Tibial nerve (tissue), 4 donors: ENCODE measurements at places on chromosomes 6 and 20. TPM values are rescaled to one million over a fixed set of nuclear protein-coding genes. Genes with fewer than 3 reads are reported as not detected.

Gene RIN2
- total RNA-seq, result 71.4 TPM

Gene RBPJL
- total RNA-seq, result not detected

Gene CYP39A1
- 3.6 TPM for total RNA-seq

Gene FOXP4
- 15.7 TPM for total RNA-seq

Gene SIRPB1
- 5.1 TPM for total RNA-seq

Gene NKX2-2
- total RNA-seq, result not detected

Gene LY86
- total RNA-seq, result 1.9 TPM

Gene FAM83D
- not detected for total RNA-seq
